GM12865 (cell line): ENCODE measurements at places on chromosomes 5 and 9.
A peak's percentile ranks its signal among the peaks of the same experiment; 100 is the strongest.

GRCh38 chr5:93596310-93596675 is 13.3 kb downstream of the NR2F1 start:
- DNase-seq, result no peak

DNA sequence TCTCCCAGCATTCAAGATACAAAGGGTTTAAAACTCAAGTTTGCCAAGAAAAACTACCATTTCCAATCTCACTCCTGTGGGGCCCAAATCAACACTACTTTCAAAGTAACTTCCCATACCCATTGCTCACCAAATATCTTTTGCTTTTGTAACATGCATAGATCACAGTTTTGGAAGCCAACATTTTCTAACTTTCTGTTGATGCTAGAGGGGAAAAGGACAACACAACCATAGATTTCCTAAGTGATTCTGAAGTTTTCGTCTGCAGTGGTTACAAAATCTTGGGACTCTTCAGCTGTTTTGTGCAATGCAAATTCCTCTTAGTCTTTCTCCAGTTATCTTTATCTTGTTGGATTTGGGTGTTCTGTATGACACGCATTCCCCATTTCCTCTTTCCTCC is 94.1 kb upstream of the PAPPA start:
- DNase-seq, result no peak

DNA sequence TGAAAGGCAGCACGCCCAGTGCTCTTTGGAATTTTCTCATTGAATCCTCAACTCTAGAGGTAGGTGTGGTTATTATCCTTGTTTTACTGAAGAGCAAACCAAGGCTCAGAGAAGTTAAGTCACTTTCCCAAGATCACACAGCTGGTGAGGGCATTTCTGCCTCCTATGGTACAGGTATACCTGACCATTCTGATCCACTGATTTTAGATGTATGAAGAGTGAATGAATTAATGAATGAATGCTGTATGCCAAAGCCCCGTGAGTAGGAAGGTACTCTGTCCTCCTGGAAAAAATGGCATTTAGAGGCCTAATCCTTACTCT is 18.2 kb upstream of the CSF1R start:
- no peak for DNase-seq

- no peak for DNase-seq
Observed at GRCh38 chr5:41508186-41508585, 2.2 kb downstream of the PLCXD3 start.

- DNase-seq, result peak; percentile 12
Observed at GRCh38 chr5:15285901-15286583, 213.9 kb upstream of the FBXL7 start.

GRCh38 chr9:82991671-82992070 is 71.3 kb downstream of the RASEF start:
- no peak for DNase-seq

- DNase-seq, result no peak
Observed at GRCh38 chr5:4977416-4978110, 162.6 kb upstream of the ADAMTS16 start.

- DNase-seq, result no peak
Observed at GRCh38 chr5:135950611-135951010, 4.2 kb downstream of the LECT2 start.

- DNase-seq, result no peak
Observed at GRCh38 chr9:98523231-98523901, 185.4 kb downstream of the GABBR2 start.

DNA sequence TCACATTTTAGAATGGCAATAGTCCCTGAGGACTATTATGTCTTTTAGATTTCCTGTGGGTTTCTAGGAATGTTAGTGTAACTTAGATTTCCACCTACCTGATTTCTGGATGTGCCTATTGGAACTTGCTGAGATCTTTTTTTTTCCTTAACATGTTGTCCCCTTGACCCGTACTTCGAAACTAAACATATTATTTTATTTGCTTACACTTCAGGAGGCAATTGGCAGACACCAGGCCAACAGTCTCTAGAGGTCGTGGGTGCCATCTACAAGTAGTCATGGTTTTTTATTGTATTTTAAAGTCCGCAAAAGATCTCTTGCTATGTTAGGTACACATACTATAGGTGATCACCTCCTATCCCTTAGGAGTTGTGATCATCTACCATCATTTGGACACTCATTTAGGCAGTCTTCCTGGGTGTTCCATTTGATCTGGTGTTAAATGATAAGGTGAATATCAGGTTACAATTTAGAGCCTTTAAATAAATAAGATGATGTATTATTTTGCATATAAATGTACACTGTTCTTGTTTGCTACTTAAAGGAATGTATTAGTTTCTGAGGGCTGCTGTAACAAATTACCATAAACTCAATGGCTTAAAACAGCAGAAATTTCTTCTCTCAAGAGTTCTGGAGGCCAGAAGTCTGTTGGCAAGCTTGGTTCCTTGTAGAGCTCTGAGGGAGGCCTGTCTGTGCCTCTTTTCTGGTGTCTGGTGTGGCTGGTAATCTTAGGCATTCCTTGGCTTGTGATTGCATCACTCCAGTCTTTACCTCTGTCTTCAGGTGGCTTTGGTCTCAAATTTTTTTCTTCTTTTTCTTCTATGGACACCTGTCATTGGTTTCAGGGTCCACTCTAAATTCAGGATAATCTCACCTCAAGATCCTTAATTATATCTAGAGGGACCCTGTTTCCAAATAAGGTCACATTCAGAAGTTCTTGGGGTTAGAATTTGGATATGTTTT is 64.8 kb downstream of the ZCCHC7 start:
- DNase-seq, result no peak

GRCh38 chr5:179355976-179356974 is 11.0 kb upstream of the ADAMTS2 start:
- DNase-seq, result no peak

- DNase-seq, result no peak
Observed at GRCh38 chr9:1388216-1388615, 338.1 kb downstream of the DMRT2 start.

GRCh38 chr5:4130819-4131218 is 535.2 kb downstream of the IRX1 start:
- no peak for DNase-seq

DNA sequence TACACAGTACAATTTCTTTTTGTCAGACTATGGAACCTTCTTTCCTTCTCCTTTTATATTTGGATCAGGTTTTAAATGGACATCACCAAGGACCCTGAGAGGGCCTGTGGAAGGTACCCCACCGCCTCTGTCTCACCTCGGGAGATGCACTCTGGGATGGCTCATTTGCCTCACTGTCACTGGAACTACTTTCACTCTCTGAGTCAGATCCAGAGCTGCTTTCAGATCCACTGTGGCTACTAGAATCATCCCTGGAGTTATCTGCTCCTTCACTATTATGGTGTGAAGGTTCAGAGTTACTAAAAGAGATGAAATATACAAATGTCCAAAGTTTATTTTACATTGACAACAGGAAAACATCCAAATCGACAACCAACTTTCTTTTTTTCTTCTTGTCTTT is 24.6 kb downstream of the LEAP2 start:
- no peak for DNase-seq

GRCh38 chr5:39062104-39062503 is 12.1 kb downstream of the RICTOR start:
- no peak for DNase-seq

DNA sequence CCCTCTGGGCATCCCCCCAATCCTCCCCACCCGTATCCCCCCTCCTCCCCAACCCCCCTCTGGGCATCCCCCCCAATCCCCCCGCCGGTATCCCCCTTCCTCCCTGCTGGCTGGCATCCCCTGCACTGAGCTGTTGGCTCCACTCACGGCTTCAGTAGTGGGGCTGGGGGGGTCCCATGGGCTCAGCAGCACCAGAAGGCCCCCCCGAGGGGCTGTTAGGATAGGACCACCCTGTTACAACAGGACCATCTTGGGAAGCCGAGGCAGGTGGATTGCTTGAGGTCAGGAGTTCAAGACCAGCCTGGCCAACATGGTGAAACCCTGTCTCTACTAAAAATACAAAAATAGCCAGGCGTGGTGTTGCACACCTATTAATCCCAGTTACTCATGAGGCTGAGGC is 42.4 kb downstream of the EXD3 start:
- DNase-seq, result no peak

GRCh38 chr5:6788956-6789649 is 75.9 kb downstream of the TENT4A start:
- no peak for DNase-seq

GRCh38 chr5:26610577-26610976 is 427.8 kb downstream of the CDH9 start:
- DNase-seq, result no peak

DNA sequence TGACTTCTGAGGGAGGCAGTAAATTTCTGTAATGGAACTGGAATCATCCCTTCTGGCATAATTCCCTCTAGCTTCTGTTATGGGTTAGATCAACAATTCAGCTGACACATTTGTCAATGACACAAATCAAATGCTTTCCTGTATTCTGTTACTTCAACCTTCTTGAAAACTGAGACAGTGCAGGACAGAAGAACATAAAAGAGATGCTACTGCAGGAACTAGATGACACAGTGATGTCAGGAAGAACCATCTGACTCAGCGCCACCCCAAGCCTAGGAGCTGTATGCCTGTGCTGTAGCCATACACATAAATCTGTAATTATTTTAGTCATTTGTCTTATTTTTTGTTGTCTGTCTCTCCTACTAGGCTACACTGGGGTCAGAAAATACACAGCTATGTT is 18.2 kb upstream of the CEP120 start:
- peak; percentile 72 for DNase-seq

DNA sequence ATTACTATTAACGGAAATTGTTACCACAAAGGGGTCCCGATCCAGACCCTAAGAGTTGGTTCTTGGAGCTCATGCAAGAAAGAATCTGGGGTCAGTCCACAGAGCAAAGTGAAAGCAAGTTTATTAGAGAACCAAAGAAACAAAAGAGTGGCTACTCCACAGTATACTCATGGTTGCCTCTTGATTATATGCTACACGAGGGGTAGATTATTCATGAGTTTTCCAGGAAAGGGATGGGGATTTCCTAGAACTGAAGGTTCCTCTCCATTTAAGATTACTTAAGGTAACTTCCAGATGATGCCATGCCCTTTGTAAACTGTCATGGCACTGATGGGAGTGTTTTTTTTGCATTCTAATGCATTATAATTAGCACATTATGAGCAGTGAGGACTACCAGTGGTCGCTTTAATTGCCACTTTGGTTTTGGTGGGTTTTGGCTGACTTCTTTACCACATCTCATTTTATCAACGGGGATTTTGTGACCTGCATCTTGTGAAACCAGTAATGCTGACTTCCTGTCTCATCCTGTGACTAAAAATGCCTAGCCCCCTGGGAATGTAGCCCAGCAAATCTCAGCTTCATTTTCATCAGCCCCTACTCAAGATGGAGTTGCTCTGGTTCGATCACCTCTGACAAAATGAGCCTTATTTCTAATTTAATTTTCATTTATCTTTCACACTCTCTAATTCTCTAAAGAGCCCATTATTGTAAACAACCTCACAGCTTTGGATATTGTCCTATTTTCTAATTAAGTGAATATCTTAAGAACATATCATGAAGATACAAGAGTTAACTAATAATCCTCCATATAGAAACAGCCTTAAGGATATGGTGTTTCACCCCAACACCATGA is 336.3 kb downstream of the RASEF start:
- DNase-seq, result peak; percentile 63

DNA sequence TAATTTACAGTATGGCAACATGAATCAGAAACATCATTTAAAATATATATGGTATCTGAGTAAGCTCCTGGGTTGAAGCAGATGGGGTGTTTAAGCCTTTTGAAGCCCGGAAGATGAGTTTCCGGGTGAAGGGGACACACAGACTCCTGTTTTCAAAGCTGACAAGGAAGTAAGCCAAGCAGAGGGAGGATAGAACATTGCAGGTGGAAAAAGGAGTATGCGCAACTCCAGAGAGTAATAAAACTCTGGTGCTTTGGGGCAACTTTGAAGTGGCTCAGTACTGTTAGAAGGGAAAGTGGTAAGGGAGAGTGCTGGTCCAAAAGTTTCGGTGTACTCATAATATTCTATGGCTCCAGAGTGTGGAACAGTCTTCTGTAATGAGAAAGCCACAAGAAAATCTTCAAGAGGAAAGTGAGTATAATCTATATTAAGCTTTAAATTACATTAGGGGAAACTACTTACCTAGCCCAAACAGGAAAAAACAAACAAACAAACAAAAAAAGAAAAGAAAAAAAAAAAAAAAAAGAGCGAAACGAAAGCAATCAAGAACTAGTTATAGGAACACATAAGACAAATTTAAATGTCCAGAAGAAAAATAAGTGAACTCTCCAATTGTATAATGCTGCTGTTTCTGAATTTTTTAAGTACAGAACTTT is 2.3 kb upstream of the ST8SIA4 start:
- peak; percentile 67 for DNase-seq

DNA sequence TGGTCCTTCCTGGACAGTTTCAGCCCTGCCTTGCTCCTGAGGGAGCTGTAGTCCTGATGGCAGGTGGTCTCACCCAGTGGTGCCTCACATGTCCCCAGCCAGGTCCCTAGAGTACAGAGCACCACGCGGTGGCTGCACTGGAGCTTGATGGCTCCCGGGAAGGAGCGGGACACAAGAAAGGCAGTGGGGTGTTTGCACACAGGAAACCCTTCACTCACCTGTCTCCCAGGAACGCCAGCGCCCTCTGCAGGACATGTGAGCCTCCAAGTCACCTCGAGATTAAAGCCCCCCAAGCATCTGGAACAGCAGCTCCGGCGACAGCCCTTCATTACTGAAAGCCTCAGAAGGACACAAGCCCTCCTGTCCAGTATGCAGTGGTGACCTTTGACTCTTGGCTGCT is 19.9 kb upstream of the TMEM250 start:
- peak; percentile 45 for DNase-seq

DNA sequence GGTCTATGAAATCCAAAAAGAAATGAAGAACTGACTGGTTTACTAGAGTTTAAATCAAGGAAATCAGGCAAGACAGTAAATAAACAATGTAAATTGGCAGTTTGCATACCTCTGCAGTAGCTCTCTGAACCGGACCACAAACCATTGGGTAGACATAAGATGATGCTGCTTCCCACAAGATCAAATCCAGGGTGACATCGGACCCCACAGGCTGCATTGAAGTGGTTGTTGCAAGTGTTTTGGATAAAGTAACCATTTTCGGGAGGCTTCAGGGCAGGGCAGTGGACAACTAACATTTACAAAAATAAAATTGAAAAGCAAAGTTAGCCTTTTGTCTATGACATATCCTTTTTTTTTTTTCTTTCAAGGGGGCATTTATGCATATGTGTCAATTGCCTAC is 66.7 kb downstream of the SVEP1 start:
- no peak for DNase-seq

DNA sequence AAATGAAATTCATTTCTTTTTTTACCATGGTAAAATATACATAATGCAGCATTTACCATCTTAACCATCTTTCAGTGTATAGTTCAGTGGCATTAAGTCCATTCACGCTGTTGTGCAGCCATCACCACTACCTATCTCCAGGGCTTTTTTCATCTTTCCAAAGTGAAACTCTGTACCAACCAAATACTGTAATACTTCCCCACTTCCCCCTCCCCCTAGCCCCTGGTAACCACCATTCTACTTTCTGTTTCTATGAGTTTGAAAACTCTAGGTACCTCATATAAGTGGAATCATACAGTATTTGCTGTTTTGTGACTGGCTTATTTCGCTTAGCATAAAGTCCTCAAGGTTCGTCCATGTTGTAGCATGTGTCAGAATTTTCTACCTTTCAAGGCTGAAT is 23.4 kb downstream of the SPAAR start:
- DNase-seq, result no peak

- peak; percentile 34 for DNase-seq
Observed at GRCh38 chr5:8349855-8350254, 480.9 kb downstream of the MTRR start.

- DNase-seq, result no peak
Observed at GRCh38 chr9:89592963-89593726, 11.7 kb upstream of the GADD45G start.
